ENCODE measurements at places on chromosomes 2 and 18.
A peak's percentile ranks its signal among the peaks of the same experiment; 100 is the strongest.

GRCh38 chr2:226304308-226304707 lies 495.3 kb downstream of the IRS1 start:
- DNase-seq = no peak

DNA sequence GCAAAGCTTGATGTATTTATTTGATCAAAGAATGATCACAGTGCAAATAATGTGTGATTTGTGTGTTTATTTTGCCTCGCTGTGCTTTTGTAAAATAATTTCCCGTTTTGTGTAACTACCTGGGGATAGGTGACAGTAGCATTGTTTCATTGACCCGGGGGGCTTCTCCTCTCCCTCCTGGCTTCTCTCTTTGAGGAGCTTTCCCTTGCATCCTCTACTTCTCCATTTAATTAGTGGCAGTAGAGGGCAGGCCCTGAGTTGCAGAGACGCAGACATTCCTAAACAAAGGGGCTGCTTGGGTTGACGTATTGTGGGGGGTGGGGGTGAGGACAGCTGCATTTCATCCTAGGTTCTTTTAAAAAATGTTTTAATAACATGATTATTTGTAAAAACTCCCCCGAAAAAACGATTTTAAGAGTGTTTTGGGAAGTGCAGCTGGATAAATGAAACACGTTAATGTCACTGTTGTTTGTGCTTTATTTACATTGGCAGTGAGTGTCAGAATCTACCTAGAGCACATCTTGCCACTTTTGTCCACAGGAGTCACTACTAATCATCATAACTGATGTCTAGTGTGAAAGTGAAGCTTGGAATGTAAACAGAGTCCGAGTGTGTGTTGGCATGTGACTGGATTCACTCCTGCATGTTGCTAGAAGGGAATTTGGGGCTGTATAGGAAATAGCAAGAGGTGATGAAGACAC lies 2.2 kb downstream of the NEDD4L start:
- no peak for DNase-seq

DNA sequence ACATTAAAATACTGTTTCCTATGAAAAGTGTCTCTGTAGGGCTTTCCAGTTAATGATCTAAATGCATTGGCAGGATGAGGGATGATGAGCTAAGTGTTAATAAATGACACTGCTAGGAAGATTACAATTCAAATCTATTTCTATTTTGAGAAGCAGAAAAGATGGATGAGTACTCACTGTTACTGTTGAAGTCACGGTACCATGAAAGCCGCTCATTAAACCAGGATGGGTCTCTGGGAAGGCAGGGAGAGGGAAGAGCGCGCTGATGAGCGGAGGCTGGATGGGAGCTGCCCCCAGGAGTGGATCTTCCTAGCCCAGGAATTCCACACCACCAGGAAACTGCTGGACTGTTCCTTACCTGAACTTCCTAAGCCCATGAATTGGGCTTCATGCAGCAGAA lies 27.1 kb upstream of the TXNDC2 start:
- DNase-seq = no peak

DNA sequence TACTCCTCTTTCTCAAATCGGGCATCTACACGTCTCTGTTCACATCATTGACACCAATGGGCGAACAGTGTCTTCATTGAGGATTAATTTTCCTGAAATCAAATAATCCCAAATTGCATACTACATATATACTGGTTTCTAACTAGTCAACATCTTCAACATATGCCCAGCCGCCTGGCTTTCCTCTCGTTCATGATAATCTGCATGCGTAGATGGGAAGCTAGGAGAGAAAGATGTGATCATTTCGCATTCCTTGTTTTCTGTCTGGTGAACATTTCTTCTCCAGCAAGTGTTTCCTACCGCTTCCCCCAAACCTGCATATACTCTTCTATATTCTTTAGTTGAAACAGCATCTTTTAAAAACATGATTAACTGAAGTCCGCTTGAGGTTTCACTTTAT lies 7.4 kb downstream of the TWIST2 start:
- DNase-seq = no peak

DNA sequence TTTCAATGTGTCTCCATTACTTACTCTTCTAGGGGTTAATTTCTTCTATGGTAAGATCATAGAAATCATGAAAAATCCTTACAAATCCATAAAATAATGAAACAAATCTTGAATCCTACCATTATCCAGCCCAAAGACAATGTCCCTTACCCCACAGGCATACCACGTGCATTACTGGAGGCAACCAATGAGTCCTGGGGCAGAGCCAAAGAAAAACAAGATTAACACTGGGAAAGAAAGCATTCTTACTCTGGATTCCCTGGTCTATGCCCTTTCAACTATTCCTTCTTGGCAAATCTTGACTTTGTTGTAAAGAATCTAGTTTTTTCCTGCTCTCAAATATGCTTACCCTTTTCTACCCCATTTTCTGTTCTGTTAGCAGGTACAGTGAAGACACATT lies 3.1 kb upstream of the GALNT1 start:
- DNase-seq = no peak

- DNase-seq = peak; percentile 13
Observed at GRCh38 chr2:83069724-83070123, 1389.4 kb downstream of the SUCLG1 start.

- DNase-seq = no peak
Observed at GRCh38 chr18:40995529-40995928, 959.5 kb upstream of the PIK3C3 start.

- DNase-seq = no peak
Observed at GRCh38 chr2:34368304-34368703, 769.2 kb upstream of the FAM98A start.

GRCh38 chr2:44955593-44956392 lies 14.3 kb downstream of the SIX3 start:
- DNase-seq = peak; percentile 37
